ENCODE measurements at places on chromosomes 2 and 18.

DNA sequence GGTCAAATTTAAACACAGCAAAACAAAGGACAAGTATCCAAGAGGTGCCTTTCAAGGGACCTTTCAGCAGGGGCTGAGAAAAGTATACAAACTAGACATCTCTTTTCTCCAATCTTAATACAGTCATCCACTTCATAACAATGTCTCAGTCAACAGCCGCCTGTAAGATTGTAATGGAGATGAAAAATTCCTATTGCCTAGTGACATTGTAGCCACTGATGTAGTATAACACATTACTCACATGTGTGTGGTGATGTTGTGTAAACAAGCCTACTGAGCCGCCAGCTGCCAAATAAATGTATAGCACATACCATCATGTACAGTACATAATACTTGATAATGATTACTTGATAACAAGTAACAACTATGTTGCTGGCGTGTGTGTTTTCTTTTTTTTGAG is 31.0 kb downstream of the VIT start:
- no peak for DNase-seq

- DNase-seq: no peak
Observed at GRCh38 chr2:73232403-73233153, 461 bp downstream of the PRADC1 start.

DNA sequence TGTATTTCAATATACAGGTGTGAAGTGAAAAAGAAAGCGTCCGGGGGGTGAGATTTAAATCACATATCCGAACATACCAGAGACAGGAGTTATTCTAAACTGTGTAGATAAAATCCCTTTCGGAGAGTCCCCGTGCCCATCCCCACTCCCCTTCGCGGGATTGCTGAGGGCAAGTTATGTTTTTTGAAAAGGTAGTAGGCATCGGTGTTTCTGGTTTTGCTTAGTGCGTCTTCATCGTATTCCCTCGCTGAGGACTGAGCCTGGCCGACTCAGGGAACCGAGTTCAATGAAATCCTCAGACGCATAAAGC is 583.4 kb downstream of the ZEB2 start:
- no peak for DNase-seq

DNA sequence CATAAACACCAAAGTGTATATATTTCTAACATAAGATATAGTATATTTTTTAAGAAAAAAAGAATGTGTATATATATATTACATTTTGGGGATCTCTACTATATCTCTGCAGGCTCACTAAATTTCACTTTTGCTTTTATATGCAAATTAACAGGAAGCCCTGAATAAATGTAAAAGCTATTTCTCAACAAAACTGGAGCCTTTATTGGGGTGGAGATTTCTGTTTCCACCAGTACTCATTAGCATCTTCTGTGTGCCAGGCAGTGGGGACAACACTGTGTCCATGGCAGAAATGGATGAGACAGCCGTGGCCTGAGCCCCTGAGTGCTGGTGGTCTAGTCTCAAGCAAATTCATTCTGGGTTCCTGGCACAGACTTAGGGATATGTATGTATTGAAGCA is 41.3 kb downstream of the C18orf63 start:
- no peak for DNase-seq

DNA sequence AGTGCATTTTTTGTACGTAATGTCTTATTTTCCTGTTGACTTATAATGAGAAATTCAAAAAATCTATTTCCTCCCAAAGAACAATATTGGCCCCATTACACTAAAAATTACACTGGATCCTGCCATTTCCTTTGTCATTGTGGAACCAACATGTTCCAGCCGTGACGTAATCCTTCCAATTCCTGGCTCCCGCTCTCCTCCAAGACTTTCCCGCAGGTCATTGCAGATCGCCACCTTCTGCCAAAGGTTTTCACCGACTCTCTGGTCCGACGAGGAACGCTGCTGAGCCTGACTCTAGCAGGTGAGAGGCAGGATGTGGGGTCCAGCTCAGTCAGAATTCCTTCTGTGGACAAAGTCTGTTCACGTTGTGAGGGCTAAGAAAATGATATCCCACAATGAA is 38.0 kb downstream of the PTGR3 start:
- DNase-seq: no peak

GRCh38 chr2:105545730-105546627 is 147.1 kb upstream of the FHL2 start:
- peak; percentile 44 for DNase-seq
